ENCODE measurements at places on chromosomes 1 and 21.

DNA sequence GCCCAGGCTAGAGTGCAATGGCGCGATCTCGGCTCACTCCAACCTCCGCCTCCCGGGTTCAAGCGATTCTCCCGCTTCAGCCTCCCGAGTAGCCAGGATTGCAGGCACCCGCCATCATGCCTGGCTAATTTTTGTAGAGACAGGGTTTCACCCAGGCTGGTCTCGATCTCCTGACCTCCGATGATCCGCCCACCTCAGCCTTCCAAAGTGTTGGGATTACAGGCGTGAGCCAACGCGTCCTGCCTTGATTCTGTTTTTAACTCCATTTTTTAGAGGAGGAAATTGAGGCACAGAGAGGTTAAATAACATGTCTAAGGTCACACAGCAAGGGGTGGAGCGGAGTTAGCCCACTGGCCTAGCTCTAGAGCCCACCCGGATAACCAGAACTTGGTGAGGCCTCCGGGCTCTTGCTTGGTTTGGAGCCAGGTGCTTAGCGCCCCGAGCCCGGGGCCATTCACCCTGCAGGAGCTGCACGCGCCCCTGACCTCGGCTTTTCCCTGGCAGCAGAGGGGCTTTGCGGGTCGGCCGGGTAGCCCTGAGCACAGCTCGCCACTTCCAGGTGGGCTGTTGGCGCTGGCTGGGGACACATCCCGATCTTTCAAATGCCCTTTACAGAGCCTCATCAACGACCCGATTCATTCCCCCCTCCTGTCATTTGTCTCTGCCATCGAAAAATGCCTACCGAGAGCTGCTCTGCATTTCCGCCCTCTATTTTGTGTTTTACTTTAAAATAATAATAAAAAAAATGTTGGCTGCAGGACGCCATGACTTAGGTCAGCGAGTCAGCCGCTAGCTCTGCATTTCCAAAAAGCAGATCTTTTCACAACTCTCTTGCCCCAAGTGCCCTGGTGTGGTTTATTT lies 11.2 kb downstream of the SIM2 start:
- DNase-seq = no peak

DNA sequence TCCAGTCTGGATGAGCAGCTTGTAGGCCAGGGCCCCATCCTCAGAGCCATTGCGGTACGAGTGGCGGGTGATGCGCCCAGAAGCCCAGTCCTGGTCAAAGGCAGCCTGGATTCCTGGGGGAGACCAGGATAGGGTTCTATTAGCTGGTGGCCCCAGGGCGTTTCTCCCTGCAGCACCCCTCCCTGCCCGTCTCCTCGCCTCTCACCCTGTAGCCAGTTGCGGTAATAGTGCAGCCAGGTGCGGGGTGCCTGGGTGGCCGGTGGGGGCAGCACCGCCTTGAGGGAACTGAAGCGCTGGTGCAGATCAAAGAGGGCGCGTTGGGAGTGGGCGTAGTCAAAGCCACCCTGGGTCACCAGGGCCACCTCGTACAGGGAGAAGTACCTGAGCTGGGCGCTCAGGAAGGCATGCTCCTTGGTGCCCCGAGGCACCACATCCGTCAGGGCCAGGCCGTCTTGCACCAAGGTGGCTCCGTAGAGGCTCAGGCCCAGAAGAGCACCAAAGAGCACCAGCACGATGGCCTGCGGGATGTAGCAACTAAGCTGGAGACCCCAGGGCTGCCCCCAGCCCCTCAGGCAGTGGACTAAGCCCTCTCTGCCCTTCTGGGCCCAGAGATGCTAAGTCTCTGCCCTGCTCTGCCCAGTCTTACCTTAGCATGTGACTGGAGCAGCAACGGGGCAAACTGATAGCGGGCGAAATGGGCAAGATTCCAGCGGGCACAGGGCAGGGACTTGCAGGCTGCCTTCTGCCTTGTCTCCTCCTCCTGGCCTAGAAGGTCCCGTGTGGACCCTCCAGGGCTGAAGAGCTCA lies 15.7 kb downstream of the PTCH2 start:
- DNase-seq = no peak

DNA sequence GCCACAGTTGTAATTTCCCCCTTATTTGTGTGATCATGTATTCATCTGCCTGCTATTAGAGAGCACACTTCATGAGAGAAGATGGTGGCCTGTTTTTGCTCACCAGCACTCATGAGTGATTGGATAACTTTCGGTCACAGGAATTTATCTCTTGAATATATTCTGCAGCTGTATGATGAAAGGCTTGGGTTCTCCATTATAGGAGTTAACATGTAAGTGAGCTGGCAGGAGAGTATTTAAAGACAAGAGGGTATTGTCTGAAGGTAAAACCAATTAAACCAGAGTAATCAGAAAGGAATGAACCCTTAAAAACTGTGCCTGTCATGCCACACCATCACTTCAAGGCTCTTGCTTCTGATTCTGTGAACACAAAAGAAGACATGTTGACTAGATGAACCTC lies 574.9 kb upstream of the CAMK1G start:
- no peak for DNase-seq

- DNase-seq = no peak
Measured at GRCh38 chr1:223617323-223618070, 48.0 kb downstream of the CAPN8 start.

DNA sequence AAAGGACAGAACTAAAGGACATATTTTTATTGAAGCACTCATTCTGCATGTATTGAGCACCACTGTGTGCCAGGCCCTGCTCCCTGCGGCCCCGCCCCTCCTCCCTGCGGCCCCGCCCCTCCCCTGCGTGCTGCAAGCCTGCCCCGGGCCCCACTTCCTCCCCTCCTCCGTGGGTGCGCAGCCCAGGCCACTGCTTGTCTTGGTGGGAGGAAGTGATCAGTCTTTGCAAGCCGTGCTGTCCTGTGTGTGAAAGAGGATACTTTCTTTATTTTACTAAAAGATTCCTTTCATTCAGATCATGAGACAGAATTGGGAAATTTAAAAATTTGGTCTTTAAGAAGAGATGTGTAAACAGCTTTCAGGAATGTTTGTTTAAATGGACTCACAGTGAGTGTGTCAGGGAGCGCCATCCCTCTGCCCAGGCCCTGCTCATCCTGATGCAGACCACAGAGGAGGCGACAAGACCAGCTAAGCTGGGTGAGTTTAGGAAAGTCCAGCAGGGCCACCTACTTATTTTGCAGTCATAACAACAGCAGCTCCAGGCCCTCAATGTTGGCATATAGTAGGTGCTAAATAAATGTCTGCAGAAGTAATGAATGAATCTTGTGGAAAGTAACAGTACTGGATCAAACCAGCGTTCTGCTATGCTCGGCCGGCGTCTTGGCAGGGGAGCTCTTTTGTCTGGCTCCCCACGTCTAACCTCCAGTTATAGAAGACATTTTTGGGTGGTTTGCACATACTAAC lies 88.3 kb upstream of the SELENON start:
- no peak for DNase-seq

DNA sequence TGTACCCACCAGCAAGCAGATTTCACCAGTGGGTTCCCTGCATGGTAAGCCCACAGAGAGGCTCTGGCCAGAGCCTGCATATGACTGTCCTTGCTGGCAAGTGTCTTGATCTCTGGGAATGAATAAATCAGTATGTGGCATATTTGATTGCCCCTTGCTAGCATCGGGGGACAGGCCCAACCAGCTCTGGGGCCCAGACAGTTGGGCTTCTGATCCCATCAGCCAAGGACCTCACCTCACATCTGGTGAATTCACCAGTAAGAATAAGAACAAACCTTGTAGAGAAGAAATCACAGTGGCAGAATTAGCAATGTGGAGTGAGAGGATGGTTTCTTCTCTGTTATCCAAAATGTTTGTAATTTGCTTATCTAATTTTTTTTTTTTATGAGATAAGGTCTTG lies 15.9 kb downstream of the SLC1A7 start:
- no peak for DNase-seq

DNA sequence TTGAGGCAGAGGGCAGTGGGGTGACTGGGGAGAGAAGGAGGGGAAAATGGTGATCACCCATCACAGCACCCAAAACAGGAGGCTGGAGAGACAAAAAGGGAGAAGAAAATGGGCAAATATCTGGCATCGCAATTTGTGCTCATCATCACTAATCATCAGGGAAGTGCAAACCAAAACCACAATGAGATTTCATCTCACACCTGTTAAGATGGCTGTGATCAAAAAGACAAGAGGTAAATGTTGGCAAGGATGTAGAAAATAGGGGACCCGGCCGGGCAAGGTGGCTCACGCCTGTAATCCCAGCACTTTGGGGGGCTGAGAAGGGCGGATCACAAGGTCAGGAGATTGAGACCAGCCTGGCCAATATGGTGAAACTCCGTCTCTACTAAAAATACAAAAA lies 74.0 kb downstream of the KIF14 start:
- DNase-seq = no peak

DNA sequence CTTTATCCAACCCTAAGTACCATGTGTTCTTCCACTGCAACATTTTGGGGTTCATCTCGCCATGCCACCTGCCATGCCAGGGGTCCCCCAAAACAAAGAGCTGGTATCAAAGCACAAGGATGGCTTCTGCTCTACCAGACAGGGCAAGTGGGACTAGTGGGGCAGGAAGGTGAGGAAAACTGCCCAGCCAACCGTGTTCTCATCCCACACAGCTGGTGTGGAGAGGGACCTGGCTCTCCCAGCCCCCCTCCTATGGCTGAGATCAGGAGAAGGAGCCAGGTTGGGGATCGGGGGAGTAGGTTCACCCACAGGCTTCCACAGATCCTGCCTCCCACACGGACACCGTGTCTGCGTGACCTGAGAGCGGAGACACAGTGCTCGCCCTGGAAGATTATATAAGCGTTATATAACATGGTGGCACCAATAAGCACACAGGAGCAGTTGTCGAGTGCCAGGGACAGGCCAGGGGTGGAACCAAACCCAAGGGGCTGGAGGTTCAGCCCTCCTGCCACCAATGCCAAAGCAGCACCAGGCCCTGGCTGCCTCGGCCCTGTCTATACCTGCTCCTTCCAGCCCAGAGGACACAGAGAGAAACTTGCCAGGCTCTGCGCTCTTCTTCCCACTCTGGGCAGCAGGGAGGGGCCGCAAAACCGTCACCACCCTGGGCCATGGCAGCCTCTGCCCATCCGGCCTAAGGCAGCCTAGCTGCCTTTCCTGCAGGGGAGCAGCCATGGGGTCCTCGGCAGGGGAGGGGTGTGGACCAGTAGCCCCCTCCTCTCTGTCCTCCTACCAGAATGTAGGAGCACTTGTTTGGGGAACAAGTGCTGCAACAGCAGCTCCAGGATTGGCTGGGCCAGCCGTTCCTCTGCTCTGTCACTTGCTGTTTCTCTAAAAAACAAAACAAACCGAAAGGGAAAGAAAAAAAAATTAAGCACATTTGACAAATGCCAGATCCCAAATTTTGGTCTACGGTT lies 43.5 kb downstream of the CD34 start:
- DNase-seq = no peak

DNA sequence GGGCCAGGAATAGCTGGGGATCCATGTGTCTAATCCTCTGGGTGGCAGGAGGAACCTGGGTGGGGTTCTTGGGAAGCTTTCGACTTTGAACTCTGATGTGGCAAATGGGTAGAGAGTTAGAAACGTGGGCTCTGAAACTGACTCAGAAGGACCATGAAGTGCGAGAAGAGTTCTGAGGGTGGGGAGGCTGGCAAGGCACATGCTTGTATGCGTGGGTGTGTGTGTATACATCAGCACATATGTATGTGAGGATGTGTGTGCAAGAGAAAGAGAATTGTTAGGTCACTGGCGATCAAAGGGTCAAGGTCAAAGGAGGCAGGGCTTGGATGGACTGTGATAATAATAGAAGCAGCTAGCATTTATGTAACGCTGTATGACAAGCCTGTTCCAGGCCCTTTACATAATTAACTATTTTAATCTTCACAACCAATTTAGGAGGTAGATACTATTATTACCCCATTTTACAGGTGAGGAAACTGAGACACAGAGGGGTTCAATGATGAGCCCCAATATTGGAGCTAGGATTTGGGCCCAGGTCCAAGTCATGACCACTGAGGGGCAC lies 84.5 kb upstream of the POU3F1 start:
- DNase-seq = no peak

DNA sequence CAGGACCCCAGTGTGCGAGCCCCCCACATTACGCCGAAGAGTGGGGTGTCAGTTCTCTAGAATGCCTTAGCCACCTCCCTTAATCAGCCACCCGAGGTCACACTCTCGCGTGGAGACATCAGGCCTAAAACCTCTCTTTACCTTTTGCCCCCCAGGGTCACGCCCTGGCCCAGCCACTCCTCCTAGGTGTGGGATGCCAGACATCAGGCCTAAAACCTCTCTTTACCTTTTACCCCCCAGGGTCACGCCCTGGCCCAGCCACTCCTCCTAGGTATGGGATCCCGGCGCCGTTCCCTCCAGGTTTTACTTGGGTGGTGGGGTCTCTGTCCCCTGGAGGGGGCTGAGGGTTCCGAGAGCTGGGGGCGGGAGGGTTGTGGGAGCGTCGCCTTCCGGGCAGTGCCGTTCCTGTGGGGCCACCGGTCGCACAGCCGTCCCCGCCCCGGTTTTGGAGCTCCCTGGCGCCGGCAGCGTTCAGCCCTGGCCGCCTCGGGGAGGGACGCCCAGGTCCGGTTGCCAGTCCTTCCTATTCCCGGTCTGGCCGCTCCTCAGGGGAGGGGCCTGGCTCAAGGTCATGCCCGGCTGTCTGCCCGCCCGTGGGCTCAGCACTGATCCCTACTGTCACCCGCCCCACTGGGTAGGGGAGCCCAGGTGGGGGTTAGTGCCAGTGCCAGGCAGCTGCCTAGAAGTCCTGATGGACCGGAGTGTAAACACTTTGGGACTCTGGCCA lies 882 bp downstream of the VPS13D start:
- no peak for DNase-seq
